ENCODE measurements at places on chromosomes 4 and X.

DNA sequence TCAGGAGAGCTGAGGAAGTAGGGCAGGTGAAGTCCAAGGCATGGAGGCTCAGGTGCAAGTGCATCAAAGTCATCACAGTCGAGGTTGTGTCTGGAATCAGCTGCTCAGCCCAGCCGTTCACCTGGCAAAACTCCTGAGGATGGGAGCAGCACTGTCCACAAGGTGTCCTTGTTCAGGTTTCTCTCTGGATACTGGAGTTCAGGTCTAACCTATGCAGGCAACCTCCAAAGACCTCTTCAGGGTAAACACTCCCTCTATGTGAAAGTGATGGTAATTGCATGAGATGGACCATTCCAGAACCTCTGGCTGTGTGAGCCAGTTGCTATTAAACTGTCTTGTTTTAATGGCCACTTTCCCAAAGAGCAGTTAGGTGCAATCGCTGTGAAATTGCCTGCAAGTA is 120.2 kb upstream of the PSAPL1 start:
- no peak for DNase-seq

- no peak for DNase-seq
Measured at GRCh38 chrX:16268206-16268605, 100.9 kb downstream of the MAGEB17 start.

DNA sequence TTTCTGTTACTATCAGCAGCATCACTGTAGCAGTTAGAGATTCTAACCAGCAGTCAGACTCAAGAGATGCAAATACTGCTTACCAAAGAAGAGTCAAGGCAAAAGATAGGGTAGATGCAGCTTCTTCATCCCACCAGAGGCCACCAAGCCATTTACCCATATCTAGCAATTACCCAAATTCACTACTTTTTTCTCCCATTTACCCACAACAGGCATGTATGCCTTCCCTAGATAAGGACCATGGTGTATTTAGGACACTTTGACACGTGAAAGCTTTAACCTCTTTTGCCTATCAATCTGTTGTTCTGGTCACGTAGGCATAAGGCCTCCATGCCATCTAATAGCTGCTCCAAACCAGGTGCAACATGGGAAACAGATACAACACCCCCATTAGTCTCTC is 5.6 kb downstream of the LARP7 start:
- no peak for DNase-seq

DNA sequence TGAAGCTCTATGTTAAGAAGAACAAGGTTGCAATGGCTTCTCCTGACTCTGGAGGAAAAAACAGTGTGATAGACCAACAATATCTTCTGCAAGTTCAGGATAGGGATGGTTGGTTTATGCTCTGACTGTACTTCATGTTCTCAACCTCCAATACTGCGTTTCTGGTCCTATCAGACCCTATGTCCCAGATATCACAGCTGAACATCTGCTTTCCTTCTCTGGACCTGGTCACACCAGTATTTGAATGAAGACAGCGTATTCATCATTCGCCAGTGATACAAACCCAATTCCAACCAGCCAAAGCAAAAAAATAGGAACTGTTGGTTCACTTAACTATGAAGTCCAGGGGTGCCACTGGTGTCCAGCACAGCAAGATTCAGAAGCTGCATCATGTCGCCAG is 124.5 kb upstream of the KLF3 start:
- no peak for DNase-seq

DNA sequence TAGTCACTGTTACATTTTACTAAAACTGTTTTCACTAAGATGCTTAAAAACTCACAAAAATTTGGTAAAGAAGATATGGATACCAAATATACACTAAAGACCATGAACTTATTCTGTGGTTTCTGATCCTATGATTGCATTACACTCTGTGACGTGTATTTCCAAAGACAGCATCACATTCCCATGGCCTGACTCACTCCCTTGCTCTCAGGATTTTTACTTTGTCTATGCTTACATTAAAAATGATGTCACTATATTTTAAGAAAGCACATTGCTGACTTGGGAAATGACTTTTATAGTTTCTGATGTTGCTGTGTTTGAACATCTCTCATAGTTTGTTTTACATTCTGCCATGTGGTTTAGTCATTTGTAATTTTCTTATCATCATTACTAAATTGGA is 327.9 kb upstream of the MAGEB18 start:
- DNase-seq: no peak

DNA sequence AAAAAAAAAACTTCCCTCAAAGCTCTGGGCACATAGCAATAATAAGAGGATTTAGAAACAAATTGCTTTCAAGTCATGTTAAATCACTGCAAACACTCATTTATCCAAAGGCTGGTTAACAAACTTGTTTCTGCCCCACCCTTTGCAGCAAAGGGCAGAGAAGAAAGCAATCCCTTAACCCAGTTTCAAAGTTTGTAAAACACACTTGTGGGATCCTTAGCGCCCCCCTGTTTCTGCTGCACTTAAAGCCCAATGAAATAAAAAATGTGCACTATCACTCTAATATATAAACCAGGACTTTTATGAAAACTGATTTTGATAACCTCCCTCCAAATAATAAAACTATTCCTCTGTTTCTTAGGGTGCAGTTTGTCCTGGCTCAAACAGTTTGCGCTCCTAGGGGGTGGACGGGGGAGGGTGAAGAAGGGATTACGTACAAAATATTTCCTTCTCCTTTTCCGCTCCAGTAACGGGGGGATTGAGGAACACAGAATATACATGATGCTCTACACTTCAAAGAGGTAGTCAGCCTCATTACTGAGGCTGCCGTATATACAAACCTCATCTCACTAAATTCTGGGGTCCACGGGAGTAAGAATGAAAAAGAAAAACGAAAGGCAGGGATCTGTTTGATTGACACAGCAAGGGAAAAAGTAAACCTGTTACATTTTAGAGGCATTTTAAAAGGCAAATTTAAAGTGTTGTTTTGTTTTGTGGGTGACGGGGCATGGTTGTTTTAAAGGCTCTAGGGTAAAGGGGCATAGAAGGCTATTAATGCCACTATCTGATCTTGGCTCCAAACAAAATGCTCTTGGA is 3.1 kb upstream of the PCDH10 start:
- DNase-seq: no peak
